ENCODE measurements at places on chromosomes 4 and X. TPM values are rescaled to one million over a fixed set of nuclear protein-coding genes. Genes with fewer than 3 reads are reported as not detected.

DNA sequence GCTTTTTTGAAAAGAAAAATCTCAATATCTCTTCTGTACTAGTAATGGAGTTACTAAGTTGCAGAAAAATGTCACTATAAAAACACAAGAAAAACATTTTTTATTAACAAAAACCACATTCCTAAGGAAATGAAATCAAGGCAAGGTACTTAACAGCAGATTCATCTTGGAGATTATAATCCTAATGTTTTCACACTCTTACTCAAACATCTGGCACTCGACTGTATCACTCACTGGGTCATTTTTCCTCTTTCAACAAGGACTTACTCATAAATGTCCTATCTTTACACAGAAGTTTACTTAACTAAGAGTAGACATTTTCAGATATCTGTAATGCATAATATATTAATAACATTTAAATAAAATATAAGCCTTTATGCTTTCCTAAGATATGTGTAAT lies 216.6 kb downstream of the NR3C2 start:
- H3K27me3 ChIP-seq, result no peaks in the 10 kb centered on the region
- DNase-seq, result no peak
- no peaks in the 10 kb centered on the region for H3K36me3 ChIP-seq

- no peak overlapping the region for H3K4me3 ChIP-seq
- no peaks in the 10 kb centered on the region for H3K4me1 ChIP-seq
- H3K27ac ChIP-seq, result no peak overlapping the region
- no peaks in the 10 kb centered on the region for H3K27me3 ChIP-seq
- no peaks in the 10 kb centered on the region for H3K36me3 ChIP-seq
- no peak for DNase-seq
Observed at GRCh38 chr4:106618956-106619355, 250.4 kb upstream of the GIMD1 start.

GRCh38 chrX:69226459-69227158 lies 61.4 kb upstream of the PJA1 start:
- no peak for DNase-seq
- H3K27ac ChIP-seq, result no peak overlapping the region
- no peaks in the 10 kb centered on the region for H3K27me3 ChIP-seq
- no peak overlapping the region for H3K4me3 ChIP-seq
- H3K4me1 ChIP-seq, result no peaks in the 10 kb centered on the region

DNA sequence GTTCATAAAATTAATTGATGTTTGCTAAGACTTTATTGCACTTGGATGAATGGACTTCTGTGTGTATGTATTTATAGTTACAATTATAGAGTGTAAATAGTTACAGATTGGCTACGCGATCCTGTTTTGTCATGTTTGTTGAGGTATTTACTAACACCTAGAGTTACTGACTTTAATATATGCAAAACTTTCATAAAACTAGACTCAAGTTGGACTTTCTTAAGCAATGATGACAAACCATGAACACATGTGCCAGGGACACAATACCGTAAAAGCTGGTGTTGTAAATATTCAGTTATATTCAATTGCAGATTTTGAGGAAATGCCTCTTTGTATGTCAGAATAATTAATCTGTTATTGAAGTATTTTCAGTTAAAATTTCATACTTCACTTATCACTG lies 6.1 kb downstream of the GRIA2 start:
- no peaks in the 10 kb centered on the region for H3K4me1 ChIP-seq
- H3K27me3 ChIP-seq, result peaks cover 13% of the 10 kb centered on the region
- DNase-seq, result no peak
- no peak overlapping the region for H3K27ac ChIP-seq
- no peaks in the 10 kb centered on the region for H3K36me3 ChIP-seq

GRCh38 chr4:165059386-165059785 lies 5.7 kb downstream of the TRIM75 start:
- no peak overlapping the region for H3K27ac ChIP-seq
- no peaks in the 10 kb centered on the region for H3K4me1 ChIP-seq
- H3K4me3 ChIP-seq, result no peak overlapping the region
- DNase-seq, result no peak
- H3K36me3 ChIP-seq, result no peaks in the 10 kb centered on the region
- no peaks in the 10 kb centered on the region for H3K27me3 ChIP-seq

GRCh38 chr4:129145222-129145730 lies 49.3 kb downstream of the C4orf33 start:
- H3K4me3 ChIP-seq, result no peak overlapping the region
- DNase-seq, result no peak
- no peak overlapping the region for H3K27ac ChIP-seq
- no peaks in the 10 kb centered on the region for H3K36me3 ChIP-seq
- H3K27me3 ChIP-seq, result no peaks in the 10 kb centered on the region
- H3K4me1 ChIP-seq, result no peaks in the 10 kb centered on the region

DNA sequence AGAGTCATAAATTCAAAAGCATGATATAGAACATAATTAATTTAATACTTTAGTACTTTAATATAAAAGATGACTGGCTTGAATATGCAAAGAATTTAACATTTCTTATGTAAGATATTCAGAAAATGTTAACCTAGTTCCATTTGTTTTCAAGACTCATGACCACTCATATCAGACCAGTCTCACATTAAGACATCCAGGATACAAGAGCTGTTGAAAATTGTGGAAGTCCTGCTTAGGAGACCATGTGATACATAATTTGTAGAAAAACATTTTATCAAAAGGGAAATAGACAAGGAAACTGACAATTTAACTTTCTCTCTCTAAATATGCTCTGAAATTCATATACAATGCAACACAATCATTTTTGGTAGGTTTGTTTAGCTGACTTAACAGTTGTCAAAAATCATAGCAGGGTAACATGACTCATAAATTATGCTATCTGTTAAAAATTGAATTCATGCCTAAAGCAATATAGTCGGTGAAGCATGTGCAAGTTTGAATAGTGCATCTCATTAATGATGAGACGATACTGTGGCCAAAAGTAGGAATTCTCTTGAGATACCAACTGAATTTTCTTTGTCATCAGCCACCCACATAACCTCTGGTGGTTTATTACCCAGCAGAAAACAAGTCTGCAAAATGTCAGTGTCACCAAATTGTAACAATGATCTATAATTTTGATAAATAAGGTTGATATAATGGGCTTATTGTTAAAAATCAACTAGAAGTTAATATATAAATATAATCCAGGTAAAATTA lies 211.4 kb downstream of the GASK1B start:
- no peaks in the 10 kb centered on the region for H3K27me3 ChIP-seq
- H3K4me1 ChIP-seq, result no peaks in the 10 kb centered on the region
- DNase-seq, result no peak
- no peak overlapping the region for H3K27ac ChIP-seq
- H3K36me3 ChIP-seq, result no peaks in the 10 kb centered on the region
- H3K4me3 ChIP-seq, result no peak overlapping the region

- H3K36me3 ChIP-seq, result no peaks in the 10 kb centered on the region
- no peak overlapping the region for H3K4me3 ChIP-seq
- H3K27ac ChIP-seq, result no peak overlapping the region
- peak; percentile 18 for DNase-seq
Observed at GRCh38 chrX:74383611-74384010, 37.7 kb upstream of the SLC16A2 start.

- H3K4me1 ChIP-seq, result no peaks in the 10 kb centered on the region
- no peaks in the 10 kb centered on the region for H3K27me3 ChIP-seq
- no peak for DNase-seq
- no peak overlapping the region for H3K4me3 ChIP-seq
- no peak overlapping the region for H3K27ac ChIP-seq
Observed at GRCh38 chrX:2478546-2479419, 22.0 kb downstream of the DHRSX start.

CENPU gene
- 28.1 TPM for total RNA-seq

ARHGEF6 gene
- total RNA-seq, result 5.7 TPM

SFRP2 gene
- 8.7 TPM for total RNA-seq

NUP62CL gene
- 3.7 TPM for total RNA-seq

EDNRA gene
- 1.8 TPM for total RNA-seq

GAGE12H gene
- total RNA-seq, result not detected

BEX5 gene
- total RNA-seq, result 2.4 TPM

WDR19 gene
- 8.1 TPM for total RNA-seq
